ENCODE measurements at places on chromosomes 3 and 15.
A peak's percentile ranks its signal among the peaks of the same experiment; 100 is the strongest.

- peak; percentile 47 for DNase-seq
Measured at GRCh38 chr3:127172781-127173515, 20.0 kb upstream of the PRR23E start.

- no peak for DNase-seq
Measured at GRCh38 chr15:99100245-99101173, 4.4 kb upstream of the SYNM start.

DNA sequence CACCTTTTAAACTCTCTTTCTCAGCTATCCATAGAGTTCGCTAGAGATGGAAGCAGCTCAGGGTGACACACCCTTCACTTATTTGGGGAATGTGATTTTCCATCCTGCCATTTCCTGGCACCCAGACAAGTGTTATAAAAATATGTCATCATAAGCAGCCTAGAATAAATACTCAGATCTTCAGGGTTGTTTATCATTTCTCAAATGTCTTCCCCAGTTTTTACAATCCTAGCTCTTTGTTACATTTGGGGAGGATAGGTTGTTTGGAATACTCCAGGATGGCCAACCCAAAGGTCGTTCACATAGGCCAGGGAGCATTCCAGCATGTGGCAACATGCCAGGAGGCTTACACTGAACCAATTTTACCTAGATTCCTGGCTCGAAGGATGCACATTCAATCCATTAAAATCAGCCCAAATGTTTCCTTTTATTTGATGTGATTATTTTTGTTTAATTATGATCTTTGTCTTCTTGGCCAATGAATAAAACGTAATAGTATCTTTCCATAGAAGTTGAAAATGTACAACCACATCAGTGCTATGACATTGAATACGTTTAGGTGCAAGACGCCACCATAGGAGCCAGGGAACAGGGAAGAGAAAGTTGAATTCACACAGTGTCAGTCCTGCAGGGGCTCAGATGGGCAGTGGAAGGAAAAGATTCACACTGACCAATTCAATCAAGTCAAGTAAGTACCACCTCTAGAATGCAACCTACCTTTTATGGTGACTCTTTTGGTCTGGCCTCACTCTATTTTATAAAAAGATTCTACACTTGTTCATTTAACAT is 537.7 kb upstream of the MDFIC2 start:
- DNase-seq: no peak

DNA sequence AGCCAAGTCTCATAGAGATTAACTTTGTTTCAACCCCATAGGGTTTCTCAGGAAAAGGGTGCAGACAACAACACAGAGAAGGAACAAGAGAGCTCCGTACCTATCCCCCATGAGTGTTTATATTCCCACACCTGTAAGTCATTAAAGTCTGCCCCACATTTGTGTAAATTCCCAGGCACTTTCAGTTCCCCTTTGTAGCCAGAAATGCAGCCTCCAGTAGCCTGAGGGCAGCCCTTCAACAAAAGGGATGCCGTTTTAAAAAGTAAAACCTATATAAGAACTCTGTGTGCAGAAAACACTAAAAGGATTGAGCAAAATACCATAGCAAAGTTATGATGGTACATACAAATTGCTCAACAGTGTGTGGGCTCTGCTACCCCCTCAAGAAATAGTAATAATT is 59.7 kb upstream of the TMEM108 start:
- no peak for DNase-seq

DNA sequence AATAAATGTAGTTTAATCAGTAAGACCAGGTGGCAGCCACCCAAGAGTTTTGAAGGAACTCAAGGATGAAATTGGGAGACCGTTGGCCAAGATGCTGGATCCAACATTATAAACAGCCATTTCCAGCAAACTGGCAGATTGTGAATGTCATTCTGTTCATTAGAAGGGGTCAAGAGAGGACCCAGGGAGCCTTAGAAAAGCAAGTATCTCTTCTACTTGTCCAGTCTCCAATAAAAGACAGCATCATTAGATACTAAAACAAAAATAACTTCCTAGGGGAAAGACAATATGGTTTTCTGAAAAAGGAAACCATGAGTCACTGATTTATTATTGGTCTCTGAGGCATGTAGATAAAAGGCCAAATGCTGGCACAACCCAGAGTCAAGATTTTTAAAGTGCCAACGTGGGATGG is 67.9 kb downstream of the GADL1 start:
- no peak for DNase-seq

- no peak for DNase-seq
Measured at GRCh38 chr3:7875925-7876324, 625.7 kb upstream of the LMCD1 start.

- DNase-seq: no peak
Measured at GRCh38 chr15:101559952-101560351, 70.4 kb upstream of the PCSK6 start.

- DNase-seq: peak; percentile 60
Measured at GRCh38 chr3:69665026-69665737, 74.1 kb upstream of the MITF start.

- peak; percentile 27 for DNase-seq
Measured at GRCh38 chr3:18417904-18418572, 7.1 kb downstream of the SATB1 start.

DNA sequence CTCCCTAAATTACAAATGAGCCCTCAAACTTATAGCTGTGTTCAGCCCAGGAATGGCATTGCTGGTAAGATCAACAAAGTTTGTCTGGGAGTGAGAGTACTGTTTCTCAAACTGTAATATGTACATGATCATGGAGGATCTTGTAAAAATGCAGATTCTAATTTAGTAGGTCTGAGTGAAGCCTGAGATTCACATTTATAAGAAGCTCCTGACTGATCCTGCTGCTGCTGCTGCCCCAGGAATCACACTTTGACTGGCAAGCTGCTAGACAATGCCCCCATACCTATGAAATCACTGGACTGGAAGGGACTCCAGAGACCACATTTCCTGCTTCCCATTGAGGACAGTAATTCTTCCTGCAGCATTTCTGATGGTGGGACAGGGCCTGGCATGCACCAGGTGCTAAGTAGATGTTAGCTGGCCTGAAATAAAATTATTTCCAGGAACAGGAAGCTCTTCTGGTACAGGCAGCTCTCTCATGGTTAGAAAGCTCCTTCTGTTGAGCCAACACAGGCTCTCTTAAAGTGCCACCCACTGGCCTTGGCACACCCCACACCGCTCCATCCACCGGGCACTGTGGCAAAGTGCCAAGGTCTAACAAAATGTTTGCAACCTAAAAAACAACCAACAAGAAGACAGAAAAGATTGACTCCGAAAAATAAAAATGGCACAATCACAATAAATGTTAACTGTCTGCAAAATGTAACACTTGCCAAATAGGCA is 36.7 kb upstream of the ZNF710 start:
- no peak for DNase-seq

GRCh38 chr3:120451806-120452205 is 1.0 kb upstream of the FSTL1 start:
- no peak for DNase-seq

GRCh38 chr3:97938444-97938843 is 33.8 kb downstream of the RIOX2 start:
- no peak for DNase-seq

DNA sequence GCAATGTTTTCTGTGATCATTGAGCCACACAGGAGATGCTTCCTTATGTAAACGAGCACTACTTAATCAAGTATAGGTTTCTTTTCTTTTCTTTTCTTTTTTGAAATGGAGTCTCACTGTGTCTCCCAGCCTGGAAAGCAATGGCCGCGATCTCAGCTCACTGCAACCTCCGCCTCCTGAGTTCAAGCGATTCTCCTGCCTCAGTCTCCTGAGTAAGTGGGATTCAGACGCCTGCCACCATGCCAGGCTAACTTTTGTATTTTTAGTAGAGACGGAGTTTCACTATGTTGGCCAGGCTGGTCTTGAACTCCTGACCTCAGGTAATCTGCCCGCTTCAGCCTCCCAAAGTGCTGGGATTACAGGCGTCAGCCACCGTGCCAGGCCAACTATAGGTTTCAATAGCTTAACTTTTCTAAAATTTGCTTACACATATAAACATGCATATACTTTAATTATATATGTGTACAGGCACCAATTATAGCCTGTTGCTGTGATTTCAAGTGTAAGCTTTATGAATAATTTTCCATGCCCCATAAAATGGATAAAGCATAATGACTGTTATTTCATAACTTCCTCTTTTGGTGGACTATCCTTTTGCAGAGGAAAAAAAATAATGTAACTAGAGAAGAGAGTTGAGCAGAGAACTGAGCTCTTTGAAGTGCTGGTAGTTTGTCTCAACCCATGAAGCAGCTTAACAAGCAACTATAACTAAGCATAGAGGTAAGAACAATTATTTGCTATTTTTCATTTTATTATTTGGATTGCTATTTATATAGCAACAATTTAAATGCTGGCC is 24.8 kb upstream of the MBNL1 start:
- no peak for DNase-seq

DNA sequence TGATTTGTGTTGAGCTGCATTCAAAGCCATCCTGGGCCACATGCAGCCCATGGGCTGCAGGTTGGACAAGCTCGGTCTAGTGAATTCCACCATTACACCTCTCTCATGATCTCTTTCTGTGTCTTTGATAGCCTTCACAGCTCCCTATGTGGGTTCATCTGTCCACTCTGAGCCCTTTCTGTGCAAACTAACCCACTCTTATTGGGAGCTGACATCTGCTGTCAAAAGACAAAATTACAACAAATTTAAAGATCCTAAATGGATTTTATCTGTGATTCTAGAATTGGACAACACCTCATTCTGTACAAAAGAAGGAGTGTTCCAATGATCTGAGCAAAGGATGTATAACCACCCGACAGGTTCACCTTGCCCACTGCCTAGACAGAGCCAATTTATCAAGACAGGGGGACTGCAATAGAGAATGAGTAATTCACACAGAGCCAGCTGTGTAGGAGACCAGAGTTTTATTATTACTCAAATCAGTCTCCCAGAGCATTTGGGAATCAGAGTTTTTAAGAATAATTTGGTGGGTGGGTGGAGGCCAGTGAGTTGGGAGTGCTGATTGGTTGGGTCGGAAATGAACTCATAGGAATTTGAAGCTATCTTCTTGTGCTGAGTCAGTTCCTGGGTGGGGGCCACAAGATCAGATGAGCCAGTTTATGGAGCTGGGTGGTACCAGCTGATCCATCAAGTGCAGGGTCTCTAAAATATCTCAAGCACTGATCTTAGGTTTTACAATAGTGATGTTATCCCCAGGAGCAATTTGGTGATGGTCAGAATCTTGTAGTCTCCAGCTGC is 2.6 kb upstream of the XYLB start:
- no peak for DNase-seq

DNA sequence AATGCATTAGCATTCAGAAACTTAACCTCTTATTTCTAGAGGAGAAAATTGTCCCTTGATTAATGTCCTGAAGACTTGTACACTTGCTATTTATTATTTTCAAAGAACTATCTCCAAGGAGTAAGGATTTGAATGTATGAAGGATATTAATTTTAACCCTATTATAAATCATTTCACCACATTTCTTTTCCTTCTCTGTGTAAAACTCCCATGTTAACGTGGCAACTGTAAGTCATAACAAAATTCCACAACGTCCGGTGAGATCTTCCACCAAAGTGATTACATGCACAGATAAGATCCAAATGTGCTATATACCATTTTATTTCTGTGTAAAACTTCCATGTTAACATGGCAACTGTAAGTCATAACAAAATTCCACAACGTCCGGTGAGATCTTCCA is 229.1 kb upstream of the ARHGEF26 start:
- no peak for DNase-seq

- no peak for DNase-seq
Measured at GRCh38 chr15:35852818-35853624, 307.1 kb upstream of the DPH6 start.

DNA sequence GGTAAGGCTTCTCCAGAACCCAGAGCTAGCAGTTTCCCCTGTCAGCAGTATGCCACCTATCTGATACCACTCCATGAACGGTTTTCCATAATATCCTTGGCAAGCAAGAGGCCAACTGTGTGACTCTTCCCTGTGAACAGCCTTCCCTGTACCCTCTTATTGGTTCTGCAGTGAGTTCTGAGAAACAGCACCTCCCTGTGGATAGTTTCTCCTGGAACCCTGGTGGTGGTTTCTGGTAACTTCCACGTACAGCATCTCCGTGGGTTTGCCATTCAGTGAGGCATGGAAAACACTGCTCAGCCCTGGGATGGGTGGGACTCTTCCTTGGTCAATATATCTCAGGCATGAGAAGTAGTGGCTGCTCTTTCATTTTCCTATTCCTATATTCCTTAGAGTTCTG is 19.4 kb upstream of the SERPINI2 start:
- DNase-seq: no peak

- DNase-seq: no peak
Measured at GRCh38 chr3:145134738-145135137, 1026.2 kb downstream of the PLOD2 start.

DNA sequence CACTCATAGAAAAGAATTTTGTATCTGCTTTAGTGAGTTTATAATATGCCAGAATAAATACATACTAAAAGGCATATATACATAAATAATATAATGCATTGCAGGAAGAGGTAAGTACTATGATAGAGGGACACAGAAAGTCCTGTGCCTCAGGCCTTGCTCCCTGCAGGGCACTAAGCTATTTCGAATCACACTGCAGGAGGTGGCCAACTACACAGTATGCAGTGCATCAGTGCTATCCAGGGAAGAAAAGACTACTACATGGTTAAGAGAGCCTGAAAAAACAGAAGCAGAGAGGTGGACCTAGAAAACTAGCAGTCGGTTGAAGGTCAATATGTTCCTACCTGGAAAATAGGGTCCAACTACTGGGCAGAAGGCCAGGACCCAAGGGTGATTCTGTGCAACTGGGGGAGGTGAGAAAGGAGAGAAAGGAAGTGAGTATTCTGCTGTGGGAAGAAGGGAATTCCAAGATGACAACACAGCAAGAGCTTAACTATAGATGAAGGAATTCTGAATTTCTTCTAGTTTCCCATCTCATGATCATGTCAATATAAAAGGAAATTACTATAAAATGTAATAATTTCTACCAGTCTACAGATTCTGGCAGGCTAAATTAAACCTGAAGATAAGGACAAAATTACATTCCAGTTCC is 218.0 kb downstream of the ZBTB20 start:
- DNase-seq: no peak

GRCh38 chr15:79673416-79674123 is 223.2 kb downstream of the MTHFS start:
- no peak for DNase-seq

DNA sequence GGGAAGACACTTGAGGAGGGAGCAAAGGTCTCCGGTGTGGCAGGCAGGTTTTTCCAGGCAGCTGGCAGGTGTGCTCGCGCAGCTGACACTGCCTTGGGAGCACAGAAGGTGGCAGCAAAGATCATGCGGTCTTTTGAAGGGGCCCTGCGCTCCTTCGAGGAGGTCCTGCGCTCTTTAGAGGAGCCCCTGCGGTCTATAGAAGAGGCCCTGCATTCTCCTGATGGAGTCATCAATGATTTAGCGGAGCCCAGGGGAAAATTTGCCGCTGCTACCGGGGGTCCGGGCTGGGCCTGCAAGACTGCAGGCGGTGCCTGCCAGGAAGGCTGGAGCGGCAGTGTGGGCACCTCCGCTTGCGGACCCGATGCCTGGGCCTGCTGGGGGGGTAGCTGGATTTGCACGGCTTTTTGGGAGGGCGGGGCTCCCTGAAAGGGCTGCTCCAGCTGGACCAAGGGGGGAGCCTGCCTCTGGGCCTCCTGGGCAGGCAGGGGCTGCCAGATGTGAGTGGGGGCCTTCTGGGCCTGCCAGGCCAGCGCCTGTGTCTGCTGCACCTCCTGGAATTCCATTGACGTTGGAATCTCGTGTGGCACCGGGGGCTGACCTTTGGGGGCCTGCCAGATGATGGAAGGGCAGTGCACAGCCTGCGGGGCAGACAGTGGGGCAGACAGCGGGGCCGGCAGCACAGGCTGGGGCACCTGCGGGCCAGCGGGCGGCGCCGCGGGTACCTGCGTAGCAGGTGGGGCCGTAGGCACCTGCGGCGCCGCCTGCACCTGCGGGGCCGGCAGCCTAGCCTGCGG is 2.1 kb downstream of the MAGEL2 start:
- no peak for DNase-seq
